Ovary (tissue), 10 donors: ENCODE measurements at places on chromosomes 5 and 9. TPM values are rescaled to one million over a fixed set of nuclear protein-coding genes. Genes with fewer than 3 reads are reported as not detected.

Gene ENTPD8
- polyA plus RNA-seq, result not detected

Gene CARD9
- 0.61 TPM for polyA plus RNA-seq

Gene PCDHGA6
- polyA plus RNA-seq, result 4.2 TPM

Gene HIGD2A
- polyA plus RNA-seq, result 117 TPM

Gene ISL1
- not detected for polyA plus RNA-seq

Gene AGXT2
- polyA plus RNA-seq, result not detected

Gene PTGES
- 22.6 TPM for polyA plus RNA-seq

Gene PCDHA12
- 0.04 TPM for polyA plus RNA-seq

Gene FAM78A
- polyA plus RNA-seq, result 9.4 TPM

Gene TXNDC8
- not detected for polyA plus RNA-seq

Gene LHX6
- 6.6 TPM for polyA plus RNA-seq

Gene ATP10B
- polyA plus RNA-seq, result 0.10 TPM

Gene CPLANE1
- polyA plus RNA-seq, result 5.4 TPM

Gene CER1
- polyA plus RNA-seq, result not detected

Gene HAVCR1
- not detected for polyA plus RNA-seq

Gene F2R
- polyA plus RNA-seq, result 6.6 TPM

Gene TRPM3
- polyA plus RNA-seq, result 1.3 TPM

Gene PCDHGB7
- 19.9 TPM for polyA plus RNA-seq

Gene SURF6
- polyA plus RNA-seq, result 24.0 TPM

Gene SPATA31A3
- polyA plus RNA-seq, result not detected

Gene CDC23
- 14.6 TPM for polyA plus RNA-seq

Gene MAMDC2
- polyA plus RNA-seq, result 25.9 TPM

Gene ARID3C
- polyA plus RNA-seq, result not detected

Gene SLC35D2
- 36.1 TPM for polyA plus RNA-seq

Gene ARL14EPL
- not detected for polyA plus RNA-seq

Gene CDKN2A
- polyA plus RNA-seq, result 1.3 TPM

Gene AFAP1L1
- polyA plus RNA-seq, result 7.8 TPM

Gene MAPK9
- polyA plus RNA-seq, result 28.8 TPM

Gene PCDH12
- 11.1 TPM for polyA plus RNA-seq

Gene SLF1
- 2.8 TPM for polyA plus RNA-seq

Gene SMIM32
- polyA plus RNA-seq, result not detected

Gene TCF7
- polyA plus RNA-seq, result 2.5 TPM

Gene TGFBI
- 138 TPM for polyA plus RNA-seq

Gene PDE8B
- 0.73 TPM for polyA plus RNA-seq

Gene MOB3B
- polyA plus RNA-seq, result 31.6 TPM

Gene LCN15
- polyA plus RNA-seq, result not detected

Gene FOXD1
- polyA plus RNA-seq, result not detected
